ENCODE measurements at places on chromosomes 16 and 17.

DNA sequence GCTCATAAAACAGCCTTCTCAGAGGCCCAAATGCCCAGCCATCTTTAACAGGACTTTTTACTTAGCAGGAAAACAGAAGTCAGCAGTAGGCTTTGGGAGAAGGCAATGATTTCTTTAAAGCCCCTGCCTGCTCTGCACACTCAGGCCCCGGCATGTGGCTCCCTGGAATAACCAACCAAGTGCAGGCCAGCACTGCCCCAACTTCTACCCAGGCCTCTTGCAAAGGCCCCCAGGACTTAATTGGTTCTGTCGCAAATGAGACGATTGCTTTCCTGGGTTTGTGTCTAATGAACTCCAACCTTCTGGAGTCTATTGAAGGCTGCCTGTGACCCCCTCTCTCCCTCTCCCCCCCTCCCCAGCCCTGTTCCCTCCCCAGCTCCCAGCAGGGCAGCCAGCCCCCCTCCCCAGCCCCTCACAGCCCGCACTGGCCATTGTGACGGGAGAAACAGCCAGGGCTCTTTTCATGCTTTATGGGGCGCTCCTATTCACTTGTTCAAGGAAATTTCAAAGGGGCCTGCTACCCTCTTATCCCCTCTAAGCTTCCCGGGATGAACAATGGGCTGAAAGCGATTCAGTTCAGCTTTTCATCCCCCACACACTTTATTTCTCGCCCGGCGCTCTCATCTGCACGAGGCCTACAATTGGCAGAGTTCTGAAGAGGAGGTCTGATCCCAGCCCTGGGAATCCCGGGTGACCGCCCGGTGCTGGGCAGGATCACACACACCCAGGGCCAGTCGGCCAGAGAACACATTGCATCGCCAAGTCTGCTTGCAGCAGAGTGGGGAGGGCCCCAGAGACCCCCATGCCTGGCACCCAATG is 15.5 kb downstream of the AXIN2 start:
- no peak for DNase-seq

- DNase-seq, result no peak
These were observed 112.5 kb downstream of the MAP2K4 start for GRCh38 chr17:12133183-12133582.

DNA sequence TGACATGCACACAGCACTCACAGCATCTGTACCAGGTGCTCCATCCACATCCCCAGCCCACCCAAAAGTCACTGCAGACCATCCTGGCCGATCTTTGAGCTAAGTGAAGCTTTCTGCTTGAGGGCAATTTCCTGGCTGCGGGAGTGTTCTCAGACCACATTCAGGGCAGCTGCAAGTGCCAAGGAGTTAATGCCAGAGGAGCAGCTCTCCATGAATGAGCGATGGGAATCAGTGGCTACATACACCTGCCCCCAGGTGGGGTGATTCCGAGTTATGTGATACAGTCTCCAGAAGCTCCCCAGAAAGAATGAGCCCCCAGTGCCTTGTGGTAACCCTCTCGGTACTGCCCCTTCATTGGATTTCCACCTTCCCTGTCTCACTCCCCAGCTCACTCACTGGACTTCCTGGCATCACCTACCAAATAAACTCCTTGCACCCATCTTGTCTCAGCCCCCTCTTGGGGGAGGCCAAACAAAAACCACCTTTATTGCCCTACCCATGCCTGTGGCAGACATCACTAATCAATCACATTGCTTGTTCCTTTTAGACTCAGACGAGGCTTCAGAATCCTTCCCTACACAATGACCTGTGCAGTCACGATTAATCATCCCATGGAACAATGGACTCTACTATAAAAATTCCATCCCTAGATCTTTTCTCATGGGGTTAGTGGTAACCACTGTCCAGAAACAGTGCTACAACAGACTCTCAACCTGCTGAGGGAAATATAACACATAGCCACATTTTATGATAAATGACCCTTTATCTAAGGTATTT is 121.1 kb downstream of the IRX5 start:
- no peak for DNase-seq

DNA sequence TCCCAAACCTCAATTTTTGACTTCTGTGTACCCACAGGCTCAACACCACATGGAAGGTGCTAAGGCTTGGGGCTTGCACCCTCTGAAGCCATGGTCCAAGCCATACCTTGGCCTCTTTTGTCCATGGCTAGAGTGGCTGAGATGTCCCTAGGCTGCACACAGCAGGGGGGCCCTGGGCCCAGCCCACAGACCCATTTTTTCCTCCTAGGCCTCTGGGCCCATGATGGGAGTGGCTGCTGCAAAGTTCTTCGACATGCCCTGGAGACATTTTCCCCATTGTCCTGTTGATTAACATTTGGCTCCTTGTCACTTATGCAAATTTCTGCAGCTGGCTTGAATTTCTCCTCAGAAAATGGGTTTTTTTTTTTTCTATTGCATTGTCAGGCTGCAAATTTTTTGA is 47.0 kb downstream of the TBC1D26 start:
- no peak for DNase-seq

GRCh38 chr16:2039274-2040031 is 8.2 kb downstream of the NTHL1 start:
- no peak for DNase-seq

DNA sequence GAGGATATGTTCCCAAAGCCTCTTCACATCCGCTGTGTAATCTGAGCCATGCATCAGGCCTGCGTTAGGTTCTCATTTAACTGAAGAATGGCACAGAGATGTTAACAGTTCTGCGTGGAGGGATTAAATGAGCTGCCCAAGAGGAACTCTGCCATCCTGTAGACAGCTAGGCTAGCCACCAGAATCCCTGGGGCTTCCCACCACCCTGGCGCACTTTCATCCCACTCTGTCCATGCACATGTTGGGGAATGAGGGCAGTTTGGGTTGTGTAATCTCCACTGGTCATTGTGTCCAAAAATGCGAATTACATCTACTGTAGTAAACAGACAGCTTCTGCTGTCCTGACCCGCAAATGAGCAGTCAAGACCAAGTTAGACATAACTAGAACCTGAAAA is 1.0 kb upstream of the GLG1 start:
- no peak for DNase-seq

DNA sequence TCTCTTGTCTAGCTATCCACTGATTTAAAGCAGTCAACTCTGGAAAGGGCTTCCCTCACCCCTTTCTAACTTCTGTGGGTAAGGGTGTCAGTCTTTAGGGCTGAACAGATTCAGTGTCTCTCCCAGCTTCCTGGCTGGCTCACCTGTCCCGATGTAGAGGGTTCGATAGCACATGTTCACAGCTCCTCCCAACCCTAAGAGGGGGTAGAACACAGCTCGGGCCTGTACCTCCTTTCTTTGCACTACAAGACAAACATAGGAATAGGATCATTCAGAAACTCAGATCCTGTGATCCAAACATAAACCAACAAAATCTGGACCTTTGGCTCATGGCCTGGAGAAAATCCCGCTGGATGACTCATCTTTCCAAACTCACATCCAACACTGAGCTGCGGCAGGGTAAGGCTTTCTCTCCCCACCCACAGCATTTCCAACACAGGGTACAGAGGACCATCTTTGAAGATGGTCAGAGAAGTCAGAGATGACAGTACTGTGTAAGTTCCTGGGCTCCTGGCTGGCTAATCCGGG is 5.8 kb upstream of the DHRS13 start:
- no peak for DNase-seq

DNA sequence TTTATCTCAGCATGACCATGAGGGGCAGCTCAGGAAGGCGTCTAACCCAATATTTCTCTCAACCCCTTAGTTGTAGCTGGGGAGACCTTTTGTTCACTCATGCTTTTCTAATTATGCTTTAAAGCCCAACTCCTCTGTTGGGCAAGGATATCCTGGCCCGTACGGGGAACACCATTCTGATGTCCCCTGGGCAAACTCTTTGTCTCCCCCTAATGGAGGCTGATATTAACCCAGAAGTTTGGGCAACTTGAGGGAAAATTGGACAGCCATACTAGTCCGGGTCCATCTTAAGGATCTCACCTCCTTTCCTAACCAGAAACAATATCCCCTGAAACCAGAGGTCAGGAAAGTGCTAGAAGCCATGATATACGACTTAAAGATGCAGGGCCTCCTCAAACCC is 143.7 kb upstream of the COX10 start:
- no peak for DNase-seq

- no peak for DNase-seq
These were observed 150.6 kb downstream of the CLEC16A start for GRCh38 chr16:11094857-11095565.

DNA sequence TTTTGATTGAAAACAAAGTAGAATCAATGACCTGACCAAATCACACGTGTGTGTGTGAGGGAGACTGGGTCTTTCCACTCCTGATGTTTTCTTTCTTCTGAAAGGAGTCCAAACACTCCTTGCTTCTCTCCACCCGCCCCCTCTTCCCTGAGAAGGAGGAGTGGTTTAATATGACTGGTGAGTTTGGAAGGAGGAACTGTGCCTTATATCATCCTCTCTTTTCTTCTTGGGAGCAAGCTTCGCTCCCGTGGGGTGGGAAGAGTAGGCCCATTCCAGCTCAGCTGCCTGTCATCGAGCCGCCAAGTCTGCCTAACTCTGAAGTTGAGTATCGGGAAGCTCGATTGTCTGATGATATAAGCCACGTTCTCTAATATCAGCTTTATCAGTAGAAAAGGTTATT is 96.5 kb downstream of the YPEL2 start:
- no peak for DNase-seq

- no peak for DNase-seq
These were observed 8.3 kb downstream of the TAT start for GRCh38 chr16:71568551-71568950.

- no peak for DNase-seq
These were observed 18.8 kb upstream of the MYOCD start for GRCh38 chr17:12646761-12647422.

- DNase-seq, result no peak
These were observed 8.2 kb downstream of the ARL4D start for GRCh38 chr17:43406676-43407645.

DNA sequence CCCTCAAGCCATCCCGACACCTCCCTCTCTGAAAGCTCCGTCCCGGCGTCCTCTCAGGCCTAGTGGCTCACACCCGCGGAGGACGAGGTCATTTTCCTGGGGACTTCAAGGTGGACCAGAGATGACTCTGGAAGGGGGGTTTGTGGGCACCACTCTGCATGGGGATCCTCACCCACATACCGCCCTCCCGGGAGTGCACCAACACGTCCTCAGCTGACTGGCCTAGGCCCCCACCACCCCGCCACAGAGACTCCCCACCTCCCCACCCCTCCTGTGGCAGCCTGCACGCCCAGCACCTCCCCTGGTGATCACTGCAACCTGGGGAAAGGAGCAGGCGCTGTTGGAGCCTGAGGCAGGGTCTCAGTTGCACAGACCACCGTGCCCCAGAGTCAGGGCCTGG is 2.4 kb upstream of the SOX8 start:
- no peak for DNase-seq

- DNase-seq, result peak; percentile 33
These were observed 57.7 kb upstream of the SLC25A19 start for GRCh38 chr17:75346906-75347305.

DNA sequence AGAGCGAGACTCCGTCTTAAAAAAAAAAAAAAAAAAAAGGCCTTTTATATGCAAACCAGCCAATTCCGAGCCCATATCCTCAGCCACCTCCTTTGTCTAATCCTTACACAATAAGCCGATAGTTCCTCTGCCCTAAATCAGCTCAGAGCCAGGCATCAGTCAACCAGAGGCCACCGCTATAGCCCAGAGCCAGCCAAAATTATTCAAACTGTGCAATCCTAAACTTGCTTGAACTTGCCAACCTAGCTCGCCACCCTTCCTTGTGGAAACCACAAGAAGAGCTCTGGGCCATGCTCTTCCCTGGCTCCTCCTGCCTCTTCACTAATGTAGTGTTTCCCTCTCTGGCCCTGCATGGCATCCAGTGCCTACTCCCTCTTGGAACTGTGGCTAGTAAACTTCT is 17.7 kb downstream of the ITGAL start:
- DNase-seq, result no peak

DNA sequence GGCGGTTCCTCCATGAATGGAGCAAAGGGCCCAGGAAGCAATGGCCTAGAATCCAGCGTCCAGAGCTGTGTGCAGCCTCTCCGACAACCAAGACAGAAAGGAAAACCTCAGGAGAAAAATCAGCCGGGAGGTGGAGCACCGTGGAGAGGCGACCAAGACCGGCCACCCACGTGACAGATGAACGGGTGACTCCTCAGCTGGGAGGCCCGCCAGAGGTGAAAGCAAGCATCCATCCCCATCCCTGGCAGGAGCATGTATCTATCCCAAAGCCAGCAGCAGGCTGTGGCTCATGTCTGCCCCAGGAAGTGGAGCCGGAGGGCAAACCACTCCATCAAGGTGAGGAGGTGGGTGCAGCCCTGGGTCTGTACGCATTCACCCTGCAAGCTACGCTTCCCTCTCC is 52.1 kb downstream of the FOXL1 start:
- DNase-seq, result no peak

GRCh38 chr16:9966569-9967157 is 215.6 kb downstream of the GRIN2A start:
- no peak for DNase-seq

- DNase-seq, result no peak
These were observed 156.2 kb downstream of the ABCC12 start for GRCh38 chr16:47999595-47999994.

GRCh38 chr17:6041246-6041645 is 28.9 kb upstream of the WSCD1 start:
- no peak for DNase-seq

DNA sequence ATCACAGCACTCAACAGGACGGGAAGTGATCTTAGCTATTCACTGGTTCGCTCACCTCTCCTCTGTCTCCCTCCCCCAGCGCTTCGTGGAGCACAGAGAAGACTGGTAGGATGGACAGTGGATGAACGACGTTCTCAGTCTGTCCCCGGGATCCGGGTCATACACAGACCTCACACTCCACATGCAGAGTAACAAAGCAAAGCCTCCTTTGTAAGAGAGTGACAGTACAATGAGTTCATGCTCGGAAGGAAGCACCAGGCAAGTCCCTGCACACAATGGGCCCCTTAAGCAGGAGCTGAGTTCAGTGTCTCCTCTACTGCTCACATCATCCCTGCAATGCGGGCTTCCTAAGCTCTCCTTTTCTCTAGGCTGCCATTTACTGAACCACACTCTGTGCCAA is 356.9 kb downstream of the C16orf95 start:
- no peak for DNase-seq

GRCh38 chr16:66474750-66475199 is 47.7 kb downstream of the BEAN1 start:
- DNase-seq, result peak; percentile 17

- no peak for DNase-seq
These were observed 112.8 kb downstream of the IRX5 start for GRCh38 chr16:55043499-55043898.

GRCh38 chr16:10883004-10883403 is 6.0 kb downstream of the CIITA start:
- DNase-seq, result no peak

- DNase-seq, result no peak
These were observed 23.2 kb downstream of the MAP3K14 start for GRCh38 chr17:45293413-45294211.

- no peak for DNase-seq
These were observed 30.5 kb downstream of the HS3ST2 start for GRCh38 chr16:22844416-22844815.
